ENCODE measurements at places on chromosomes 2 and 18.

DNA sequence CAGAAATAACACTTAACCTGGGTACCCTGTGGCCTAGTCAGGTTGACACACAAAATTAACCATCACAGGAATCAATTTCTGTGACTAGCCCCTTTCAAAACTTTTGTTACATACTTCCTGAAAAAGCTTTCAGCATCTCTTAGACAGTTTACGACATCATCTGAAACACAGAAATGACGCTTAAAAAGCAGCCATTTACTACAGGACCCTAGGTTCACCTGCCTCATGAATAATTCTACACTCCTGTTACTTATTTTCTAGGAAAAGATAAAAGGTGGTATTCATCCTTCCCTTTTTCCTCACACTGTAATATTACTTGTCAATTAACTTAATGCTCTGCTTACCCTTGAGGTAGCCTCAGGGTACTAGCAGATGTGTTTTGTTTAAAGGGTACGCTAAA lies 388.4 kb downstream of the IRS1 start:
- no peak for DNase-seq

GRCh38 chr2:229714080-229714735 lies at the start of gene DNER:
TSS of gene DNER (minus strand) at chr2:229714555. CDS start at chr2:229714423, 132 bp downstream.
- DNase-seq, result no peak

- DNase-seq, result peak; percentile 12
Observed at GRCh38 chr2:201353116-201353515, 4.0 kb downstream of the FLACC1 start.

DNA sequence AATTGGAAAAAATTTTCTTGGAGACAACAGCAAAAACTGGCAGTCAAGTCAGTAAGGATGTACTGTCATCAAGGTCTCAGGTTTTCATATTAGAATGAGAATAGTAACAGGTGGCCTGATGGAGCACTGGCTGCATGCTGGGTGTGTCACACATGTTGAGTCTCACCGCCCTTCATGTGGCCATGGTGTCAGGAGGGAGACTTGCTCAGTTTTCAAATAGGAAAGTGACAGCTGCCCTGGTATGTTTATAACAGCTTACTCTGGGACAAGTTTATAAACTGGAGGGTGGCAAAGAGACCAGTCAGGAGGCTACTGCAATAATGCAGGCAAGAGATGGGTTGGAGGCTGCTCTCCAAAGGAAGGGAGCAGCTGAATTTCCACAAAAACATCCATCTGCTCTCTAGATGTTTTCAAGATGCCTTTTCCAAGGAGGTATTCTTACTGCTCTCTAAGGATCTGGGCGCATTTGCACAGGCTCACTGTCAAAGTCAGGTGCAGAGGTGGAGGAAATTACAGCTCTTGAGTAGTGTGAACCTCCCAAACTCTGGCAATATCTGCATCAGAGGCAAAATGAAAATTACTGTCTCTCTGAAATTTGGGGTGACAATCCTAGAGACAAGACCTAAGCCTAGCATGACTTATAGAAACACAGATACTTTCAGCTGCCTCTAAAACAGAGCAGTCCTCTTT lies 321.9 kb upstream of the RAB12 start:
- no peak for DNase-seq

GRCh38 chr2:19818039-19818438 lies 83.7 kb downstream of the TTC32 start:
- DNase-seq, result no peak

DNA sequence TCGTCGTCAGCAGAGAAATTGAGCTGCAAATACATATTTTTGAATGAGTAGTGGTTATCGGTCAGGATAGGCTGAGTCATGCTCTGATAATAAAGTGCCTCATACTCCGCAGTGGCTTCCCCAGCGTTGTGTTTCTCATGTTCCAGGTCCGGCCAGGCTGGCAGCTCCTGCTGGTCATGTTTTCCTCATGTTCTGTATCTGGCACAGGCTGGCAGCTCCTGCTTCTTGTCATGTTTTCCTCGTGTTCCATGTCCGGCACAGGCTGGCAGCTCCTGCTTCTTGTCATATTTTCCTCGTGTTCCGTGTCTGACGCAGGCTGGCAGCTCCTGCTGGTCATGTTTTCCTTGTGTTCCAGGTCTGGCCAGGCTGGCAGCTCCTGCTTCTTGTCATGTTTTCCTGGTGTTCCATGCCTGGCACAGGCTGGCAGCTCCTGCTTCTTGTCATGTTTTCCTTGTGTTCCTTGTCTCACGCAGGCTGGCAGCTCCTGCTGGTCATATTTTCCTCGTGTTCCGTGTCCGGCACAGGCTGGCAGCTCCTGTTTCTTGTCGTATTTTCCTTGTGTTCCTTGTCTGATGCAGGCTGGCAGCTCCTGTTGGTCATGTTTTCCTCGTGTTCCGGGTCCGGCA lies 148.9 kb downstream of the ATP9B start:
- no peak for DNase-seq

DNA sequence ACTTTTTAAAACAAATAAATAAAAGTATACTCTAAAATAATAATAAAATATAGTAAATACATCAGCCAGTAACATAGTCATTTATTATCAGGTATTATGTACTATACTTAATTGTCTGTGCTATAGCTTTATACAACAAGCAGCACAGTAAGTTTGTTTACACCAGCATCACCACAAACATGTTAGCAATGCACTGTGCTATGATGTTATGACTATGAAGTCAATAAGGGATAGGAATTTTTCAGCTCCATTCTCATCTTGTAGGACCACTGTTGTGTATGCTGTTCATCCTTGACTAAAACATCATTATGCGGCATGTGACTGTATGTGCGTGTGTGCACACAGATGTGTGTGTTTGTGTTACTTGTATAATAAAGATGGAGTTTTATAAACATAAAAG lies 137.5 kb downstream of the LYPD6B start:
- no peak for DNase-seq

- peak; percentile 13 for DNase-seq
Observed at GRCh38 chr2:229300790-229301189, 29.7 kb upstream of the PID1 start.

DNA sequence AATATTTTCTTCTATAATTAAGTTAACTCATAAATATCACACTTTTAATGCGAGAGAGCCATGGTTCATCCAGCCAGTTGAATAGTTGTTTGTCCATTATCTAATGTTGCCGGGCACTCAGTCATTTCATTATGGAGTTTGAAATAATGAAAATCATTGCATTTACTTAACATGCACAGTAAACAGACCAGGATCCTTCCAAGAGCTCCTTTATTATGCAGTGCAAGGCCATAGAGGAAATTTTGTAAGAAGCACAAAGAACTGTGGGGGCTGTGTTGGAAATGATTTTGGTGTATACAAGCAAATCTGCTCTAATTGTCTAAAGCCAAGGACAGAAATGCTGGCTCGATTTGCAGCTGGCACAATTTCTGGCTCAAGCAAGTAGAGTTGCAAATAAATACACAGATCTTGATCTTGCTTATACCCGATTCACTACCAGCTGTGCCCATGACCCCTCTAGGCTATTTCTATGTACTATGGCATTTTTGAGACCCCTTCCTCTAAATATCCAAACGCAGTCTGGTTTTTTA lies 400.3 kb upstream of the HNRNPA3 start:
- DNase-seq, result no peak

DNA sequence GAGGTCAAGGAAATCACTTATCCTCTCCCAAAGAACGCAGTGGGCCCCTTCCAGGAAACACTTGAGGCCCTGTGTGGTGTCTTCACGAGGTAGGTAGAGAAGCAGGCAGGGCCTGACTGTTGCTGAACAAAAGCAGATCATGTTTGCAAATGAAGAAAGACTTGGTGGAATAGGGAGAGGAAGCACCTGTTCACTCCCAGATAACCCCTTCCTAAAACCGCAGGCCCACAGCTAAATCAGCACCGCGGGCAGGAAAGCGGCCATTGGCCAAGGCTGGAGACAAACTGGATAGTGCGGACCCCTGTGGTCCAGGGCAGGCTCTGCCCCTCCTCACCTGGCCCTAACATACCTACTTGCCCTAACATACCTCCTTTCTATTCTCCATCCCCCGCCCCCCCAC lies 64.9 kb upstream of the KLHL29 start:
- no peak for DNase-seq

DNA sequence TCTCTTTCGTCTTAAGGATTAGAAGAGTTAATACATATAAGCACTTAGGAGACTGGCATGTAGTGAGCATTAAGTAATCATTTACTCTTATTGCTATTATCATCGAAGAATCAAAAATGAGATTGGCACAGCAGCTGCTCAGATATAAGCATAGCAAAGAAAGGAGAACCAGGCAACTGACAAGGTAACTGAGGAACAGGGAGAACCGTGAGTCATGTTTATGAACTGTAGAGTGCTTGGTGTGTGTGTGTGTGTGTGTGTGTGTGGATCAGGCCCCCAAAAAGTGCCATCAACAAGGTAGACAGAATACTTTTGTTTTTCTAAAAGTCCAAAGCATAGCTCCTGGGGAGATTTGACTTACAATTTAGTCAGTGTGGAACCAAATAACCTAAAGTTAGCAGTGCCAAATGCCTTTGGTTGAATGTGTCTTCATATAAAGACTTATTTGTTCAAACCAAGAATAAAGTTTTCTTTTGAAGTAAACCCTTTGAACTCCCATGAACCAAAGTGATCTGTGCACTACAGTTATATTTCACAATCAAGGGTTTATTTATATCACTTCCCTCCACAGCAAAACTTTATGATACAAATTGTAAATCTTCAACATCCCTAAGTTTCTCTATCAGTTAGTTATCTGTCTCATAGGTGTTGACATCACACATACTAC lies 660.6 kb downstream of the NYAP2 start:
- no peak for DNase-seq

- DNase-seq, result no peak
Observed at GRCh38 chr2:231900972-231901371, 25.2 kb downstream of the NPPC start.

DNA sequence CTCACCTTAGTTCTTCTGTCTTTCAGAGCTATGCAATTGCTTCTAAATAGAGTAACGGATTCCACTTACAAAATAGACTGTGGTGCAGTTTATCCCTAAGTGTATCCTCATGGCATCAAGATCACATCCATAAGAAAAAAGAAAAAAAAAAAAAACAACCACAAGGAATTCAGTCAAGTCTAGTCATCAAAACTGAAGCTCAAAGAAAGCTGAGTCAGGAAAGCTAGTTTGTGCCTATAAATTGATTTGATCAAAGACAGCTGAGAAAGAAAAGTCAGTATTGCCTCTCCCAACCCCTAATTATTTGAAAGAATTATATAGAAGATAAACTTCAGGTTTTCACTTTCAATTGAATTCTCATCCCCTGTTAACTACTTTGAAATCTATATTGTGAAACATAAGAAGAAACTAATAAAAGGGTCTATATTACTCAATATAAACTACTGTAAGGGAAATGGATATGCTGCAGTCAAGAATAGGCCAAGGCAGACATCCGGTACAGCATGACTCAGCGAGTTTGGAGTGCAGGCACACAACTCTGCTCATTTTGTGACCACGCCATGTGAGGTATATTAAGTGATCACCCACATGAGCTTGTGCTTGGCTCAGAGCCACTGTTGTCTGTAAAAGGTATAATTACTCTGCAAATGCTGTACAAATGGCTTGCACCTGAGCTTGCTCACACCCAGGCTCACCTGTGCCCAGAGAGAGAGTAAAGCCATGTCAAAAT lies 568.1 kb upstream of the CRIM1 start:
- no peak for DNase-seq

- peak; percentile 72 for DNase-seq
Observed at GRCh38 chr2:71471276-71471675, 17.9 kb downstream of the DYSF start.

All from fibroblast of skin of right quadriceps (primary cell).